SHP77 (cell line): ENCODE measurements at places on chromosomes 16 and 17.

- no peak for DNase-seq
Measured at GRCh38 chr17:5931616-5932015, 138.6 kb upstream of the WSCD1 start.

DNA sequence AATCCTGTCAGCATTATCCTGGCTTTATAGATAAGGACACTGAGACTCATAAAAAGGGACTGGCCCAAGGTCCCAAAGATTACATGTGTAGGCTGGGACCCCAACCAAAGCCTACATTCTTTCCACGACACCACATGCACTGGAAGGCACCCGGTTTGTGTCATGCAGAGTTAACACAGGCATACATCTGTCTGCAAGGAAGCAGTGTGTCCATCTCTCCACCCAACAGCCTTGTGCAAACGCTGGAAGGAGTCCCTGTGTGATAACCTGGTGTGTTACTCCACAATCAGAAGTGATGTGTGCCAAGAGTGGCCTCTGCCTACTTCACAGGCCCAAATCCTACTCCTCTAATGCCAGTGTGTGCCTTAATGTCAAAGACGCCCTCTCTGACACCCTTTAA lies 139.8 kb downstream of the PARN start:
- DNase-seq: no peak

DNA sequence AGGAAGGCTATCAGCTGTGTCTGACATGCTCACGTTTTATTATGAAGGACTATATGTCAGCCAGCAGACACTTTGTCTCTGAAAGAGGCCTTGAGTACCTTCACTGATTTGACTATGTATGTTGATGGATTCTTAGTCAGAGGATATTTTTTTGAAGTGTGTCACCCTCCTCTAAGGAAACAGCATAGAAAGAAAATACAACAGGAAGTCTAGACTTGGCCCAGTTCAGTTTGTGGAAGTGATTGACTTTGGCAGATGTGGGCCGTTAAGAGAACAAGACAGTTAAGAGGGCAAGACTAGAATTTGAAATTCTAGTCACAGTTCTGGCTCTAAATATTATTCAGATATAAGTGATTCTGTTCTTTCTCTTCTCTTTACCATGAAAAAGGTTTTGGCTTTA lies 471.5 kb downstream of the CDH8 start:
- DNase-seq: no peak

- DNase-seq: no peak
Measured at GRCh38 chr17:67578142-67578457, 139.6 kb upstream of the NOL11 start.

DNA sequence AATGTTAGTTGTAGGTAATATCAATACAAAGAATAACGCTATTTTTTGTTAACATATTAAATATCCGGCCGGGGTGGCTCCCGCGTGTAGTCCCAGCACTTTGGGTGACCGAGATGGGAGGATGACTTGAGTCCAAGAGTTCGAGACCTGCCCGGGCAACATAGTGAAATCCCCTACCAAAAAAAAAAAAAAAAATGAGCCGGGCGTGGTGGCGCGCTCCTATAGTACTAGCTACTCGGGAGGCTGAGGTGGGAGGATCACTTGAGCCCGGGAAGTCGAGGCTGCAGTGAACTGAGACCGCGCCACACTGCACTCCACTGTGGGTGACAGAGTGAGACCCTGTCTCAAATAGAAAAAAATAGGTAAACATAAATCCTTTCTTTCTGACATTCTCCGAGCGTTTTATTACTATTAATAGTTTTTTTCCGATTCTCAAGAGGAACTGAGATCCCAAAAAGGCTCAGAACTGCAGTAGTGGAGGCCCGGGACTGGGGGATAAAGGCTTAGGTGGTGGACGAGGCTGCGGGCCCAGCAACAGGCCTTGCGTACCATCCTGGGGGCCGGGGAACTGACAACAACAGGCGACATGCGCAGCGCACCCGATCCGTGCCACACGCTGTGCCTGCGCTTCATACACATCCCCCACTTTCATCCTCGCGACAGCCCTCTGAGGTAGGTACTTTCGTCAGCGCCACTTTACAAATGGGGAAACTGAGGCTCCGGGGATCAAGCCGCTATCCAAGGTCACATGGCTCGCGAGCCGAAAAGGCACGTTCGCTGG lies 919 bp downstream of the N4BP1 start:
- no peak for DNase-seq

DNA sequence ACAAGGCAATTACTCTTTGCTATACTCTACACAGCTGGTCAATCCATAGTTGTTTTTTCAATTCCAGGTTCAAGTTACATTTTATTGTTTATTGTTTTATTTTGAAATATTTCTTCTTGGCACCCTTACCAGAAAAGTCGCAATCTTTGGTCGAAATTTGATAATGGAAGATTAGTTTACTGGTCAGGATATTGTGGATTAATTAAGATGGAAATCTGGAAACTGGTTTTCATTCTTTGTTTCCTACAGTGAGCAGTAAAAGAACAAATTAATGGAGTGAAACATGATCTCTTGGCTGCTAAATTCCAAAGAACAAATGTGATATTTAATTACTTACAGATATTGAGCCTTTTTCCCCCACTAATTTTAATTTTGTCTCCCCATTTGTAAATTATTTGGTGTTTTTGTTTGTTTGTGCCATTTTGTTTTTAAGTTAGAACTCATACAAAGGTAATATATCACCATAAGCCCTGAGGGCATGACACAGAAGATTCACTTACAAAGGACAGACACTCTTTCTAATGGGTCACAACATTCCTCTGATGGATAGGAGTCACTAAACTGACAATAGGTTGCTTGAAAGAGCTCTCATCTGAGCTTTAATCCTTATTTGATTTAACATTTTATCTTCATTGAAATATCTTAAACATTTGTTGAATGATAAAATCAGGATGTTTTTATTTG lies 700.2 kb downstream of the KCNJ2 start:
- no peak for DNase-seq

GRCh38 chr17:64173646-64174045 lies 43.7 kb upstream of the ERN1 start:
- no peak for DNase-seq

DNA sequence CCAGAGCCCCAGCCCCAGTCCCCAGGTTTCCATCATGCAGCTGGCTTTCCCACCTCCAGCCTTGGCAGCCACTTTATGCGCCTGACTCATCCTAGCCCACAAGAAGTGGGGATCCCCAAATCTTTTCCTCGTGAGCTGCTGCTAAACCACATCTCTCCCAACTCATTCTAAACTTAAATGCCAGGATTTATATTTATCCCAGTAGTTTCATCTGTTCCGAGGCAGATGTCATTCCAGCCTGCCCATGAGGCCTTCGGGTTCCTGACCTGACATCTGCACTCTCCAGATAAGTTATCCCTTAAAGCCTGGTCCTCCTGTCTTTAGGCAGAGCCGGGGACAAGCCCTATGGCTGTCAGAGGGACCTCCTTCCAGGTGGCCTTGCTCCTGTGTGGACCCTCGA lies 16.6 kb downstream of the PLXDC1 start:
- no peak for DNase-seq

- DNase-seq: no peak
Measured at GRCh38 chr16:64626776-64627175, 495.1 kb downstream of the CDH11 start.

DNA sequence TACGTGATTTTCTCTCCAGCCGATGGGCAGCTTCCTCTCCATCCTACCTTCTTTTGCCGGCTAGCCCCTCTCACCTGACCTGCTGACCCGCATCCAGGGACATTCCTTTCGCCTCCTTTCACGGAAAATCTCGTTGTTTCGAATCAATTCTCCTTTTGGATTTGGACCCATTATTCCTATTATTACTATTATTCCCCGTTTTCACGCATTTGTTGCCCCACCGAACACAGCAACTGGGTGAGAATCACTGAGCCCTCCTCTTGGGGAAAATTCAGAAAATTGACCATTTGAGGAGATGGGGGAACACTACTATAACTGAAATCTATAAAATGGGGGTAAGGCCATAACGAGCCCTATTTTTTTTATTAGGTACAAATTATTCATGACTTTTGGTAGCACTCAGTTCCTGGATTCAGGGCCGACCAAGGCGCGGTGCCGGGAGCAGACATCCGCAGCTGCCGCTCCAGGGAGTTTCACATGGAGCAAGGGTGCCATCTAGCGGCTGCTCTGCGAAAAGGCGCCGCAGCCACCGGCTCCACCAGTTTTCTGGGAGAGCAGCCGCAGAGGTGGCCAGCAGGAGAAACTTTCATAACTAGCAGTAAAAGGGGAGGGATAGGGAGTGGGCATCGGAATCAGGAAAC lies 3.3 kb upstream of the HOXB8 start:
- peak; percentile 84 for DNase-seq

DNA sequence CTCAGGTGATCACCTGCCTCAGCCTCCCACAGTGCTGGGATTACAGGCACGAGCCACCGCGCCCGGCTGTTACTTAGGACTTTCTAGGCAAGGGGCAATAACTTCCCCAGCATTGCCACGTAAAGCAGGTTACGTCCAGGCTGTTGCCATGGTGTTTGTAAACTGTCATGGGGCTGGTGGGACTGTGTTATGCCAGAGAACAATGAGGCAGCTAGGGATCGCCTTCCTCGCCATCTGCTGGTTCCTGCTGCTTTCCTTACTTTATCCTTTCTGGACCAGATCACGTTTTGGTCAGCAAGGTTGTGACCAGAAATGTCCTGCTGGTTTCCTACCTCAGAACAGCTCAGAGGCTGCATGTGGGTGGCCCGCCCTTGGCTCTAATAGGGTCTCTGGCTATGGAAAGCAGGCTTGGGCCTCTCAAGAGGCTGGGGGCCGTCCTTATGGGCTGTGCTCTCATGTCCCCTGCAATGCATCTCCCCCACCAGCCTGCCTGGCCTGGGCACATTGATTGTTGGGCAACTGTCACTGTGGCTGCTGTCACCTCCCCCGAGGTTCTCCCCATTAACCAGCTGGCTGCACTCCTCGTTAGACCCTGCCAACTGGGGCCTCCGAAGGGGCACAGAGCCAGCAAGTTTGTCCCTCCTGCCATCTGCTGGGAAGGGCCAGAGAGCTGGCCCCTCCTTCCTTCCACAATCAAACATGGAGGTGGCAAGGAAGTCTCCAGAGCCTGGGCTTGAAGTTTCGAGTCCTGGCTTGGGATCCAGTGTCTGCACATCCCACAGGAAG lies 28.2 kb upstream of the ZC3H18 start:
- no peak for DNase-seq
